ENCODE measurements at places on chromosomes 16 and 17.

GRCh38 chr17:40819528-40820125 is 2.8 kb downstream of the KRT10 start:
- DNase-seq, result no peak

GRCh38 chr16:50814052-50814451 is 72.2 kb downstream of the CYLD start:
- no peak for DNase-seq

- DNase-seq, result no peak
Observed at GRCh38 chr16:87764600-87765472, 950 bp downstream of the KLHDC4 start.

DNA sequence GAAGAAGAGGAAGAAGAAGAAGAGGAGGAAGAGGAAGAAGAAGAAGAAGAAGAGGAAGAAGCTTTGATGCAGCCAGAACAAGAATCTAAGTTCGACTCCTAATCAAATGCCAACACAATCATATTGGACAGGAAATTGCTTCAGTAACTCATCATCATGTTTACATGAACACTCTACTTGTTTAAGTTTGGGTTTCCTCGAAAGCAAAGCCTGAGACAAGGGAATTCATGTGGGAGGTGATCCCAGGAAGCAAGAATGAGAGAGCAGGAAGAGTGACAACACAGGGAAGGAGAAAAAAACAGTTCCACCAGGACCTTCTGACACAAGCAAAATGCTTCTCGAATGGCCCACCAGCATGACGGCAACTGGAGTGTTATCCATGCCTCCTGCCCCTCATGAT is 279.0 kb downstream of the PMP22 start:
- no peak for DNase-seq

- DNase-seq, result no peak
Observed at GRCh38 chr16:6641091-6641490, 691.6 kb upstream of the RBFOX1 start.

- DNase-seq, result no peak
Observed at GRCh38 chr16:23786964-23787561, 32.2 kb downstream of the CHP2 start.
